Fibroblast of skin of left quadriceps (primary cell): ENCODE measurements at places on chromosomes 13 and 19.

DNA sequence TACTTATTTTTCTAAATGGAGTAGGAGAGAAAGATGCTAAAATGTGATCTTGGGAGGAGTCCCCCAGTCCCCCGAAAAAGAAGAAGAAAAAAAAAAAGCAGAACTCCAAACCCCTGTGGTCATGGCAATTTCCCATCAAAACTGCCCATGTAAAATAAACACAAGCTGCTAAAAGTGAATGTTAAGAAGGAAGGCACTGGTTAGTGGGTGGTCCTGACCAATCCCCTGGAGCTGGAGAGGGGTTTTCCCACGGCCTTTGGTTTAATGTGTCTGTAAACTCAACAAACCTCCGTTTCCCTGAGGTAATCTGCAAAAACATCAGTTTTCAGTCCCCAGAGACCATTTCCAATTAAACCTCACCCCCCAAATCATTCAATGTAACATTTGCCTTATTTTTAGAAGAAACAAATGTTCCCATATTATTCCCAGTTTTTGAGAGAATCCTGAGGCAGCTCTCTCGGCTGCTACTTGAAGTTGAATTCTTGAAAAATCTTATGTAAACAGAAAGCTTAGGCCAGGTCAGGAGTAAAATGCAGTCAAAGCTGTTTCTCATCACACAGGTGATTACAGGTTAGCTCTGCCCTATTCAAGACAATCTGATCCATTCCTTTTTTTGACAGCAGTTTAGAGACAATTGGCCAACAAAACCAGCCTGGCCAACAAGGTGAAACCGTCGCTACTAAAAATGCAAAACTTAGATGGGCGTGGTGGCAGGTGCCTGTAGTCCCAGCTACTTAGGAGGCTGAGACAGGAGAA, 17.0 kb downstream of the RAB3D start:
- no peak for DNase-seq

DNA sequence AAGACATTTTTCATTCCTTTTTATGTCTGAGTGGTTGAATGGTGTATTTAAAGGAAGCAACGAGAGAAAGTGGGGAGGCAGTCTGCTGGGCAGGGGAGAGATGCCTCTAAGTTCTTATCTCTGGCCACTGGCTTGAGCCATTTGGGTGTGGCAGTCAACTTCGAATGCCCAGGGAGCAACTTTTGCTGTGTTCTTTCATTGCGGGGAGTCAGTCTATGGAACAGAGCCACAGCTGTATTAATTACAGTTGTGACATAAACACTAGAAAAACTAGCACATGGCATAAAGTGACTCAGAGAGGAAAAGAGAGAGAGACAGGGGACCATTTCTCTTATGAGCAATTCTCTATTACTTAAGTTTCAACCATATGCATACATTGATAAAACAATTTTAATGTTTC, 40.4 kb upstream of the PDCD5 start:
- no peak for DNase-seq

- no peak for DNase-seq
Measured at GRCh38 chr13:59024434-59024833, 1139.3 kb downstream of the DIAPH3 start.

- DNase-seq: peak; percentile 33
Measured at GRCh38 chr19:35935911-35936737, at the start of gene LRFN3. Gene LRFN3 (plus strand): TSS chr19:35936374. CDS start chr19:35939426, 3,052 bp downstream.

- DNase-seq: no peak
Measured at GRCh38 chr13:113581871-113582270, 2.7 kb upstream of the TFDP1 start.

- DNase-seq: peak; percentile 88
Measured at GRCh38 chr13:102825921-102826706, 19.7 kb upstream of the ERCC5 start.

- no peak for DNase-seq
Measured at GRCh38 chr13:63546524-63546923, 2130.9 kb upstream of the PCDH20 start.

DNA sequence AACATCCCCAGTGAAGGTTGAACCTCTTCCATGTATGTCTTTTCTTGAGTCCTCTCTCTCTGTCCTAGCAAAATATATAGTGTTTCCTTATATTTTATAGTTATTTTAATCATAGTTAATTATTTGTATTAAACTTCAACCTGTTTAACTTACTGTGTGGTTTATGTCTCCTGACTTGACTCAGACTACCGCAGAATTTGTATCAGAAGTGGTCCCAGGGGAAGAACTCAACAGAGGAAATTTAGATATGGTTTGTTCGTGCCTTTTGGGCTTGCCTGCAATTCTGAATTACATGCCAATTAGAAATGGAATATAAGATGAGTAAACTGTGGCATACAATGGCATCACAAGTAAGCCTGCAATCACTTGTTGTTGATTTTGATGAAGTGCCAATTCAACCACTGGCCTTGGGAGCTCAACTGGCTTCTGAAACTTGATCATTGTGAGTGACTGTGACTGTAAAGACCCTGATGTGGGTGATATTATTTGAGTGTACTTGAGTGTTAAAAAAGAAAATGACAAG, 1459.5 kb upstream of the PCDH20 start:
- no peak for DNase-seq

DNA sequence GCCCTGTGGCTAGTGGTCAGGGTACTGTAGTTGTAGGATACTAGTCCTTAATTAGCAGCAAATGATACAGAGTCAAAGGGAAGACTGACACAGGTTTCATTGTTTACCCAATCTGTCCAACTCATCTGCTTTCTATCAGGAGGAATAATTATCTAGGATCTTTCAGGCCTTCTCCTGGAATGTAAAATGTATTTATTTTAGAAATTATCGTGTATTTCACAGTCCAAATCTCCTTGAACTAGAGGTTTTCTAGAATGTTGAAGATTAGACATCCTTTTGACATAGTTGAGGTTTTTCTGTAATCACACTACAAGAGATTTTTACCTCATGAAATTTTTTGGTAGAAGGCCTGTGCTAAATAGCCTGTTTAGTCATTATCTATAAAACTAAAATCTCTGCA, 1694.8 kb upstream of the PCDH20 start:
- DNase-seq: no peak

DNA sequence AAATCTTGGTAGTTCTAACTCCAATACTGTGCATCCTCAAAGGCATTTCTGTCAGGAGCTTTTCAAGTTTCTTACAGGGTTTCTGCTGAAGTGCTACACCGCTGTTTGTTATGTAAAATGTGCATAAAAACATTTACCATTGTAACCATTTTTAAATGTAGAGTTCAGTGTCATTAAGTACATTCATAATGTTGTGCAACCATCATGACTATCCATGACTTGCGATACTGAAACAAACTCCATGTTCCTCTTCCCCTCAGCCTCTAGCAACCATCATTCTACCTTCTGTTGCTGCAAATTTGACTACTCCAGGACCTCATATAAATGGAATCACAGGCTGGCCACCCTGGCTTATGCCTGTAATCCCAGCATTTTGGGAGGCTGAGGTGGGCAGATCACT, 14.4 kb upstream of the SLC25A42 start:
- no peak for DNase-seq

- DNase-seq: no peak
Measured at GRCh38 chr13:29453617-29454011, 141.9 kb downstream of the SLC7A1 start.

DNA sequence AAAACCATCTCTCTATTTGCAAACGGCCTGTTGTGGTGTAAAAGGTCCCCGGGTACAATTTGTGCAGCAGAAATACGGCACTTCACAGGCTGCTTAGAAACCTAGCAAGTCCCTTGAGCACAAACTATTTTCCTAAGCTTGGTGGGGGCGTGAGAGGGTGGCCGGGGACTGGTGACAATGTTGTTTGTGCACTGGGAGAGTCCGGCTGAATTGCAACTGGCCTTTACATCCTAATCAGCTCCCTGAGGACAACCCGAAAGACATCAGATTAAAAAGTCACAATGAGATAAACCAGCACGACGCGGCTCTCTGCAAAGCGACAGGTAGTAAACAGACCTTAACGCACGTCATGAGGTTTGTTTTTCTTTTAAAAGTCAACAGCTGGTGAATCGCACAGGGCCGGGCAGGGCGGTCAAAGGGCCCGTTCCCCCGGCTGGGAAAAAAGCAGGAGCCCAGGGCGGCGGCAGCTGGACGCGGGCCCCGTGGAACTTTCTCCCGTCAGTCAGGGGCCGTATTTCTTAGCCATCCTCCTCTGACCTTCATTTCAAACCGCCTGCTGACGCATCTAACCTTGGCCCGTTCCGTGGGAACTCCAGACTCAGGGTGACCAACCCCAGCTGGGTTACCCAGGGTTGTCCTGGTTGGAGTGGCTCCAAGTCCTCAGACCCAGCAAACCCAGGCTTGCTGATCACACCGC, 112.3 kb downstream of the GADD45B start:
- no peak for DNase-seq

DNA sequence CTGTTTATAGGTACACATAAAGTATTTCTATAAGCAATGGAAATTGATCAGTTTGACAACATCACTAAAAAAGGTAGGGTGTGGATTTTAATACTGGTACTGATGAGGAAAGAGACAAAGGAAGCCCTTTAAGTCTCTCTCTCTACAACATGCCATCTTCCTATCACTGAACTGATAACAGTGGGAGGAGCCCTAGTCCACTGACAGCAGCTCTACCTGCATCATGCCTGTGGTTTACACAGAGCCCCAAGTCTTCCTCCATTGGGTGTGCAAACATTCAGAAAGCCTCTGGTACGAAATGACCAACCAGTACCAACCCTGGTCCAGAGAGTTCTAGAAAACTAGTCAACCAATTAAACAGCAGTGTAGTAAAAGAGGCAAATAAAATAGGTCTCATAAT, 53.4 kb downstream of the KLF12 start:
- no peak for DNase-seq

DNA sequence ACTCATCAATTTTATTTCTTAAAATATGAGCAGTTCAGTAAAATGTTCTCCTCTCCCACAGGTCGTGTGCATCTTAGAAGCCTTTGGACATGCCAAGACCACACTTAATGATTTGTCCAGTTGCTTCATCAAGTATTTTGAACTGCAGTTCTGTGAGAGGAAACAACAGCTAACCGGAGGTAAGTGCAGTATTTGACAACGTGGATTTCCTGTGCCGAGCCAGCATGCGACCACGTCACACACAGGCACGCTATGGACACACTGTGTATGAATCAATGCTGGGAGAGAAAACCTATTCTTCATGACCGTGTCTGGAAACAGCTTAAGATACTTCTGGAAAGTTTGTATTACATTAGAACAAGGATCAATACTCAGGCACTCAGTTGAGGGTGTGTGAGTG, 268.5 kb downstream of the MYO16 start:
- no peak for DNase-seq

DNA sequence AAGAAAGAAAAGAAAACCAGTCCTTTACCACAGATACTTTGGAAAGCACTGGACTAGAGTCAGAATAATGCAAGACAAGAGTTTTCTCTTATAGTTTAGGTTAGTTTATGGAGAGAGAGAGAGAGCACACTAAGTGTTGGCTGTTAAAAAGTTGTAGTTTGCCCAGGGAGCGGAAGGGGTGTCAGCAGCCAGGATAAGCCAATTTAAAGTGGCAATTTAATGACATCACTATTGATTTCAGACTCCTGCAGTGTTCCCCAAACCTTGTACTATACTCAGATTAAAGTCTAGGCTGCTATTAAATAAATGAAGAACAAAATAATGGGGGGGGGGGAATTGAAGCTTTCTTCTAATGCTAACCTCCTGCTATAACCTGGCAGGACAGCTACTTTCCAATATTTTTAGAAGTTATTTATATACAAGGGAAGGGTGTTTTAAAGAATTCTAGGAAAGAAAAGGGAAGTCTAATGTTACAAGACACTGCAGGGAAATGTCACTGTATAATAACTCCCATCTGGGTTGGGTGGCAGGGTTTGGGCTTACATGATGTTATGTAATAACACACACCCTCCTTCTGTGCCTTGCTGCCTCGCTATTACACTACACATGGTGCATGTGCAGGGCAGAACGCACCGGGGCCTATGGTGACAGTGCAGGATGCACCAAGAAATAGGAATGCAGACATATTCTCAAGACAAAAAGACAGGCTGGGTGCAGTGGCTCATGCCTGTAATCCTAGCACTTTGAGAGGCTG, 19.9 kb downstream of the TPT1 start:
- DNase-seq: no peak

- DNase-seq: no peak
Measured at GRCh38 chr19:41302624-41303351, 7.2 kb upstream of the CCDC97 start.

GRCh38 chr19:42121656-42122069, 10.6 kb downstream of the POU2F2 start:
- peak; percentile 70 for DNase-seq

DNA sequence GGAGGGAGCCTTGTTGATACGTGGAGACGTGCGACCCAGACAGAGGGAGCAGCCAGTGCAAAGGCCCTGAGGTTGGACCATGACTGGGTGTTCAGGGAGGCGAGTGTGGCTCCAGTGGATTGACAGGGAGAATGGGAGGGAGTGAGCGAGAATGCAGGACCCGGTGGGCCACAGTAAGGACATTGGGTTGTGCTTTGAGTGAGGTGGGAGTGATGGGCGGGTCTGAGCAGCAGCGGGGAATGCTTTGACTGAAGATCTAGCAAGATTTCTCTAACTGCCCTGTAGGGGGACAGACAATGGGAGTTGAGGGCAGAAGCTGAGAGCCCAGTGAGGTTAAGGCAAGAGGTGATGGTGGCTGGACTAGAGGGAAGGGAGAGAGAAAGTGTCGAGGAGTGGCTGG, 7.7 kb upstream of the NANOS2 start:
- DNase-seq: no peak

- DNase-seq: no peak
Measured at GRCh38 chr19:23946569-23946968, 31.9 kb downstream of the ZNF726 start.

- no peak for DNase-seq
Measured at GRCh38 chr13:36789061-36789460, 30.0 kb upstream of the RFXAP start.

GRCh38 chr19:43776286-43776685, 4.5 kb downstream of the KCNN4 start:
- no peak for DNase-seq

GRCh38 chr13:113897966-113898365, 34.1 kb upstream of the GAS6 start:
- DNase-seq: no peak

DNA sequence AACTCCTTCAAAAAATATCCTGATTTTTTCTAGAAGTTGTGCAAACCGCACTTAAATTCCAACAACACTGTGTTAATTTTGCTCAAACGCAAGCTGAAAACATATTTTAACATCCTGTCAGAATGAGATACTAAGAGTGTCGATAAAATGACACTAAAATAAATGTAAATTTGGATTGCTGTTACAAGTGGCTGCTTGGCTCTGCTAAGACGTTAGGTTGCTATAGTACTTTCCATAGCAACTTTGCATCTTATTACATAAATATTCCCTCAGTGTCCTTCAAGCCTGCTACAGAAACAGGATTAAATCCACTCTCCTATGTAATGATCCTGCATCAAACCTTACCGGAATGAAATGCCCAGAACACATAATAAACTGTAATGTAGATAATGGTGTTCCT, 292.1 kb downstream of the DNAJC15 start:
- DNase-seq: no peak

- DNase-seq: no peak
Measured at GRCh38 chr19:4597975-4598671, 38.6 kb upstream of the SEMA6B start.
